ENCODE measurements at places on chromosomes 12 and 14. TPM values are rescaled to one million over a fixed set of nuclear protein-coding genes. Genes with fewer than 3 reads are reported as not detected.

CEP170B gene
- 22.1 TPM for total RNA-seq

TTC7B gene
- 17.9 TPM for total RNA-seq

SERPINA1 gene
- 0.92 TPM for total RNA-seq

RIMBP2 gene
- total RNA-seq, result not detected

SRP54 gene
- 63.8 TPM for total RNA-seq

RASSF8 gene
- total RNA-seq, result 10.4 TPM

OR4K13 gene
- not detected for total RNA-seq

PTPRO gene
- total RNA-seq, result 0.08 TPM

HECTD4 gene
- 15.2 TPM for total RNA-seq

GALC gene
- total RNA-seq, result 13.2 TPM

BEGAIN gene
- 10.0 TPM for total RNA-seq

E2F7 gene
- total RNA-seq, result 10.3 TPM

HELB gene
- 2.1 TPM for total RNA-seq

BDKRB1 gene
- total RNA-seq, result 0.58 TPM

DHRS1 gene
- 11.3 TPM for total RNA-seq

FOXN4 gene
- 0.05 TPM for total RNA-seq

TAS2R50 gene
- total RNA-seq, result not detected

SIRT4 gene
- 1.6 TPM for total RNA-seq

ZNF891 gene
- 0.55 TPM for total RNA-seq

ACVRL1 gene
- 0.30 TPM for total RNA-seq

STRN3 gene
- 16.2 TPM for total RNA-seq

SLC25A47 gene
- total RNA-seq, result not detected

FOXG1 gene
- total RNA-seq, result 0.08 TPM

All from A549 treated with DMSO at 1 μM for 4 hours (cell line).